ENCODE measurements at places on chromosomes 4 and X.

- peak; percentile 8 for DNase-seq
These were observed 47.9 kb downstream of the HSD17B13 start for GRCh38 chr4:87274803-87275202.

DNA sequence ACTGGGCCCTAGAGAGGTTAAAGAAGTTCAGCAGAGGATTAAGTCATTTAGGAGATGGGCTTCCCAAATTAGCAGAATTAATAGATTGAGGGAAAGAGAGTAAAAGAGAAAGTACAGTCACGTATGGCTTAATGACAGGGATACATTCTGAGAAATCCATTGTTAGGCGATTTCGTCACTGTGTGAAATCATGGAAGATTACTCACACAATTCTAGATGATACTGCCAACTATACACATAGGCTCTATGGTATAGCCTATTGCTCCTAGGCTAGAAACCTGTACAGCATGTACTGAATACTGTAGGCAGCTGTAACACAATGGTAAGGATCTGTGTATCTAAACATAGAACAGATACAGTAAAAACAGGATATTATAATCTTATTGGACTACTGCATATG is 180.6 kb downstream of the RNF150 start:
- DNase-seq = no peak

GRCh38 chr4:187491959-187492358 is 503.6 kb upstream of the ZFP42 start:
- DNase-seq = no peak

DNA sequence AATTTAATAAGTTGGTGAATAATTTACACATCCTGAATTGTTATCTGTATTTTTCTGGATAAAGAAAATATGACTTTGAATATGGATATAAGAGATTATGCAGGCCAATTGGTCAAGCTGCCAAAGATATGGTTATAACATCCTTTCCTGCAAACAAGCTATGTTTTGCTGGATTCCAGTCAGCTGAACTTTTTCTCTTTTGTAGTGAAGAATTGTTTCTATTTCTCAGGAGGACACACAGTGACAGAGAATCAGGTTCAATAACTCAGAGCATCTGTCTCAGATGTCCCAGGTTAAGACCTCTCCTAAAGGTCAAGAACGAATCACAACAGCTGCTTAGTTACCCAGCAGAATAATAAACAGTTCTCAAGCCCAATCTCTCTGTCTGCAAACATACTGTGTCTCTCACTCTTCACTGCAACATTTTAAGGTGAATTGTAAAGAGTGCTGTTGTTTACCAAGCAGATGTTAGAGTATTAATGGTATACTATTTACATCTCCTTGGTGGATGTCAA is 189.5 kb upstream of the ANKRD50 start:
- no peak for DNase-seq

GRCh38 chrX:56784666-56785065 is 55.6 kb downstream of the NBDY start:
- DNase-seq = no peak

GRCh38 chr4:23166407-23166806 is 473.7 kb downstream of the GBA3 start:
- DNase-seq = no peak

DNA sequence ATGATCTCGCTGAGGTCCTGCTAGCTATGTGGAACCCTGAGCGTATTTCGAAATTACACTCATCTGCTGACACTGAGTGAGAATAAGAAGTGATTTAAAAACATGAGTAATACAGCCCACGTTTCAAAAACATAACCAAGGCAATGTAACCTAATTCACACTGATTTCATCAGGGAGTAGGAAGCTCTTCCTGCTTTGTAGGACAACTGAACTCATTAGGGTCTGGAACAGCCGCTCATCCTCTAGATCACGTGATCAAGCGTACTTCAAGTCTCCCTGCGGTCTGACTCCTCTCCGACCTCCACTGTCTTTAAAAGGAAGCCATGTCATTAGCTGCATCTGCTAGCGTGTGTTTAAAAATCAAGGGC is 138.0 kb downstream of the NSUN7 start:
- DNase-seq = no peak

DNA sequence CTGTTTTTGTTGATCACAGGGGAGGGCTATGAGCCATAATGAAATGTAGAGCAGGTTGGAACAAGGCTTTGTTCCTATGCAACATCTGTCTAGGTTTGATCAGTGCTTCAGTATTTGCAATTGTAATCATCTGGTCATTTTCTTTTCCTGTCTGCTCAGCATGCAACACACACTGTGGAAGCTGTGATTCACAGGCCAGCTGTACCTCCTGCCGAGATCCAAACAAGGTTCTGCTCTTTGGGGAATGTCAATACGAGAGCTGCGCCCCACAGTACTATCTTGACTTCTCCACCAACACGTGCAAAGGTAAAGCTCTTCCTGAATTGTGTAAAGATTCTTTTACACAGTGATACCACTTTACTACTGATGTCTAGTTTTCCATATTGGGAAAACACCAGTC is 181.9 kb upstream of the ANXA3 start:
- no peak for DNase-seq

GRCh38 chr4:8586671-8587468 is 5.7 kb upstream of the CPZ start:
- DNase-seq = no peak

- no peak for DNase-seq
These were observed 5.0 kb downstream of the GRK4 start for GRCh38 chr4:2968381-2968780.

DNA sequence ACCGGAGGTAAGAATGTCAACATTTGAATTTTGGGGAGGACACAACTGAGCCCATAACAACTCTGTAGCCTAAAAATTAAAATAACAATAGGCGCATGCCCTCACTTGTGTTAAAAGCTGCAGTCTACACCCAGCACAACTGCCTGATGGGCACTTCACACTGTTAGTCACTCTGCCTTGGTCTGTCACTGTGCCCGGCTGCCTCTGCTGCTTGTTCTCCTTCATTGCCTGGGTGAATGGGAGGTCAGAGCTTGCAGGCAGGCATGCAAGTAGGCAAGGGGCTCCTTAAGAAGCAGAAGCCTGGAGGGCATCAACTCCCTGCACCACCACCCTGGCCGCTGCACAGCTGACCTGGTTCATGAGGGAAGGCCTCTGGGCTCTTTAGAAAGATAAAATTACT is 374.8 kb downstream of the MID1IP1 start:
- no peak for DNase-seq

- DNase-seq = peak; percentile 26
These were observed 8.9 kb upstream of the NAP1L5 start for GRCh38 chr4:88706574-88706973.

DNA sequence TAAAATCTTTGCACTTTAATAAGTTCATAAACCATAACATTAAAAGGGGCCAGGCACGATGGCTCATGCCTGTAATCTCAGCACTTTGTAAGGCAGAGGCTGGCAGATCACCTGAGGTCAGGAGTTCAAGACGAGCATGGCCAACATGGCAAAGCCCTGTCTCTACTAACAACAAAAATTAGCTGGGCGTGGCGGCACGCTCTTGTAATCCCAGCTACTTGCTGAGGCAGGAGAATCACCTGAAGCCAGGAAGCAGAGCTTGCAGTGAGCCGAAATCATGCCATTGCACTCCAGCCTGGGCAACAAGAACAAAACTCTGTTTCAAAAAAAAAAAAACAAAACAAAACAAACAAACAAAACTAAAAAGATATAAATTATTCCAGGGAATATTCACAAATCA is 595.2 kb upstream of the LCORL start:
- DNase-seq = no peak

- DNase-seq = no peak
These were observed 8.0 kb upstream of the ART3 start for GRCh38 chr4:76066546-76066945.

- DNase-seq = no peak
These were observed 143.6 kb downstream of the GRID2 start for GRCh38 chr4:92447255-92447905.

- no peak for DNase-seq
These were observed 482.9 kb downstream of the NAF1 start for GRCh38 chr4:162683659-162684370.

DNA sequence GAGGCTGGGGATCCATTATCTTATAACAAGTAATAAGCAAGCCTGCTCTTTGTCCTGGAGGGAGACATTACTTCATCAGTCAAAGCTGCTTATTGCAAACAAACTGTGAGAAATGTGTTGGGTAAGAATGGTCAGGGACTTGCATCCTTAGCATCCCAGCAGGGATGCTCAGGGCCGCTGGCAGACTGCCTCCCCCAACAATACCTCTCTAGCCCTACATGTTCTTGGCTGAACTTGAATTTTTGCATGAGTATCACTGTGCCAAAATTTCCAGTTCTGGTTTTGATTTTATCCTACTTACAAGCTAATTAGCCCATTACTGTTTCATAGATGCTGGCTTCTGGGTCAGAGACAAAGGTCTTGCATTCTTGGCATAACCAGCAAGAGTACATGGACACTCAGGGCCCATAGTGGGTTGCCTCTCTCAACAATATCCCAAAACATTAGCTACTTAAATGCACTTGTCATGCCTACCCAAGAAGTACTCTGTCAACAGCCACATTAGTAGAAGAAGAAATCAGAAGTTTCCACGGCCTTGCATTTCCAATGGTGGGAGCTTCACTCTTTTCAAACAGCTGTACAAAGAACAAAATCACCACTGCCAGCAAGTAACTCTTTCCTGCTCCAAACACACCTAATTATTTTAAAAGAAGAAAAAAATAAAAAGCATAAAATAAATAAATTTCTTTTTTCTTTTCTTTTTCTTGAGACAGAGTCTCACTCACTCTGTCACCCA is 41.9 kb upstream of the NEUROG2 start:
- no peak for DNase-seq

- no peak for DNase-seq
These were observed 357 bp upstream of the IGBP1 start for GRCh38 chrX:70132877-70133302.

DNA sequence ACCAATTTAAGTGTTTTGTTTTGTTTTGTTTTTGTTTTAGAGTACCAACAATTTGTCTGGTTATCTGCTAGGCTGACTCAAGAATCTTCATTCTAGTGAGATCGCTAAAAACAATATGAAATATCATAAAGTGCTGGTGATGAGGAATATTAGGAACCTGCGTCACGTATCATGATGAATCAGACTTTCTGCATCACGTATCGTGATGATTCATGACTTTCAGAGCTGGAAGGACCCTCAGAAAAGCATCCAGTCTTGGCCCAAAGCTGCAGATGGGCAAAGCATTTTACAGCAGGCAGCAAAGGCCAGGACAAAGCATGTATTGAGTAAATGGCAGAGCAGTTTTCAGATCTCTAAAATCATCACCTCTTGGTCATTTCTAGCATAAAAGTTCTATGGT is 278.0 kb upstream of the BOD1L1 start:
- no peak for DNase-seq

GRCh38 chr4:57127361-57127760 is 17.2 kb upstream of the IGFBP7 start:
- no peak for DNase-seq

- DNase-seq = no peak
These were observed 79.7 kb upstream of the LSM6 start for GRCh38 chr4:146095860-146096259.
